ENCODE measurements at places on chromosomes 16 and 17.

DNA sequence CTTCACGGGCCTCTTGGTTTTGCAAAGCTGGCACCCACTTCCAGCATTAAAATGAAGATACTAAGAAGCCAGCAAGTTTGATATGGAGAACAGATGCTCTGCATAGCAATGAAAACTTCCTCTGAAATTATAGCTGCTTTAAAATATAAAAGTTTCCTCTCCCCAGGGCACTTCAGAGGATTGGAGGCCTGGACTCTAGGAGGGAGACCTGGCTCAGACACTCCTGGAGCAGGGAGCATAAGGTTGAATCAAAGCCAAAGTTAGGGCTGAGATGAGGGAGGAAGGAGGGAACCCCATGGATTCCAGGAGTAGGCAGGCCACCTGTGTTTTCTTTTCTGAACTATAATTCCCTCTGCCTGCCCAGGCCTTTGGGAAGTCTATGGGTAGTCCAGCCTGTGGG is 176.0 kb upstream of the RPL38 start:
- DNase-seq, result no peak

DNA sequence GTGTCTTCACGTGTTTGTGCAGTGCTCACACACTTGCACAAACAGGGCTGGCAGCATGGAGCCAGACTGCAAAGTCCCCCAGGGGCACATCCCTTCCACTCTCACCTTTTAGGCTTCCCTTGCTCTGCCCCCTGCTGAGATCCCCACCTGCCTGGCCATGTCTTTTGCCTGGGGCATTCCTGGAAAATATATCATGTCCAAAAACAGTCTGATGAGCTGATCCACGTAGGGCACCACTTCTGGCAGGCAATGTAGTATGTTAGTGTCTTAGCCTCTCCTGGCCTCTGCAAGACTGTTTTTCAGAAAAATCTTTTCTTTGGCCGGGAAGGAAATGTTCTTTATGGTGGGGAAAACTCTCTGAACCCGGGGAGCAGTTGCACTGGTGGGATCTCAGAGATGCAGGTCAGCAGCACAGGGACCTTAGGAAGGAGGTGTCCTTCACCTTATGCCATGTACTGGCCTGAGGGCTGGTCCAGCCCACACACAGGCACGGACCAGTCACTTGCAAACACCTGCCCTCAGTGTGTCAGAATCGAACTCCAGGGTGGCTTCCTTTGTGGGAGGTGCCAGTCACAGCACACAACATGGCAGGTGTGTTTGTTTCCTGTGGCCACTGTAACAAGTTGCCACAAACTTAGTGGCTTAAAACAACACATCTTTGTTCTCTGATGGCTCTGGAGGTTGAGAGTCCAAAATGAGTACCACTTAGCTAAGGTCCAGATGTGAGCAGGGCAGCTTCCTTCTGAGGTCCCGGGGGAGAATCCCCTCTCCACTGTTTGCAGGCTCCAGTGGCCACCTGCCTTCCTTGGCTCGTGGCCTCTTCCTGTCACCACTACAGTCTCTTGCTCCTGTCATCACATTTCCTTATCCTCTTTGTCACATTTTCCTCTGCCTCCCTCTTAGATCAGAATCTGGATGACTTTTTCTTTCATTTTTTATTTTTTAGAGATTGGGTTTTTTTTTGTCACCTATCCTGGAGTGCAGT is 46.6 kb downstream of the MPRIP start:
- DNase-seq, result no peak

DNA sequence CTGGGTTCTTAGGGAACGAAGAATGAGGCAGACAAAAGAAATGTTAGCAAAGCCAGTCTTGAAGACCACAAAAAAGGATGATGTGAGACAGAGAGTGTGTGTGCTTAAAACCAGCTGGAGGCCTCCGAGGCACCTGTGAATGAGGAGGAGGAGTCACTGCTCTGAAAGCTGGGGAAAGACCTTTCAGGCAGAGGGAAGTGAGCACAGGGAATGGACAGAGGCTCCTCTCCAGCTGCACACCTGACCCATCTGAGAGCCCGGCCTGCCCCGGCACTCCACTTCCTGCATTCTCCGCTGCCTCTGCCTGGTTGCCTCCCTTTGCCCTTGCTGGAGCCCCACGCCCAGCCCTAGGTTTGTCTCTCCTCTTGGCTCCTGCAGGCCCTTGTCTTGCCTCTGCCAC is 55.2 kb upstream of the SREBF1 start:
- DNase-seq, result no peak

DNA sequence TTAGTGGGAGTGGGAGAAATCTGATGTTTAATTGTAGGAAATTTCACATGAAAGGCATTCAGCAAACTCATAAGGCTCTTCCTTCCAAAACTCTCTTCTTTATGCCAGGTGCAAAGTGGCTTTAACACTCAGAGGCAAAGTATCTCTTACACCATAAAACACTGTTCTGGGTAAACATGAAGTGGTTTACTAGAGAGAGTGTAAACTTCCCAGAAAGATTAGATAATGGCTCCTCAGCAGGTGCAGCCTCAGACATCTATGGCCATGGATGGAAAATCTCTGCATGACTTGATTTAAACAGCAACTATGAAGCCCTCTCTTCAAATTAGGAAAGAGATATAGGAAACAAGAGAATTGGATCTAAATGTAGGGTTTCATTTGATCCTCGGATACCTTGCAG is 583.1 kb upstream of the SALL1 start:
- no peak for DNase-seq

DNA sequence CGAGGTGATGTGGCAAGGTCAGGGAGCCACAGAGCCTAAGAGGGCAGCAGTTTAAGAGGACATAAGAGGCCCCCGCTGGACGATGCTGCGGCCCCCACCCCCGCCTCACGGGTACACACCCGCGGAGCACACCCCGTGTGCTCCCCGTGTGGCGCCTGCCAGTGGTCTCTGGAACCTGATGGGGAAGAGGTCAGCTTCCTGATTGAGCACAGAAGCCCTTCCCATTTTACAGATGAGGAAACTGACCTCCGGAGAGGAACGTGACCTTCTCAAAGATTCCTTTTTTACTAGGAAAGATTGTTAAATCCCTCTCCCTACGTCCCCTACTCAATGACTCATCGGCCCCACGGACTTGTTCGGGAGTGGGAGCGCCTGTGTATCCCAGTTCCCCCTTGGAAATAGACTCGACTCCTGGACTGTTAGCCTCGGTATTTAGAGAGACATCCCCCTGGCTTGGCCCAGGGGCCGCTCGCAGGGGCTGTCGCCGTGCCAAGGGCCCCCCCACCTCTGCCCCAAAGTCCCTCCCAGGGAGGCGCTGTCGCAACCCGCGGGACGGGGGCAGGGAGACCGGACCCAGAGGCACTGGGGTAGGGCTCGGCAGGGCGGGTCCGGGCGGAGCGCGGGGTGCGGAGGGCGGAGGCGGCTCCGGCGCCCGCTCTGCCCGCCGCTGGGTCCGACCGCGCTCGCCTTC is at the start of gene ABCC3:
Gene ABCC3, plus strand, starts transcription at position 658 of the 691 bp plus-strand sequence. CDS start 56 bp downstream, outside the sequence.
- DNase-seq, result no peak

- DNase-seq, result peak; percentile 52
Observed at GRCh38 chr17:78804777-78805176, 22.7 kb upstream of the CYTH1 start.

GRCh38 chr16:85853547-85854545 is 45.1 kb upstream of the IRF8 start:
- no peak for DNase-seq

- DNase-seq, result peak; percentile 2
Observed at GRCh38 chr16:27381974-27382855, 19.8 kb upstream of the IL21R start.

DNA sequence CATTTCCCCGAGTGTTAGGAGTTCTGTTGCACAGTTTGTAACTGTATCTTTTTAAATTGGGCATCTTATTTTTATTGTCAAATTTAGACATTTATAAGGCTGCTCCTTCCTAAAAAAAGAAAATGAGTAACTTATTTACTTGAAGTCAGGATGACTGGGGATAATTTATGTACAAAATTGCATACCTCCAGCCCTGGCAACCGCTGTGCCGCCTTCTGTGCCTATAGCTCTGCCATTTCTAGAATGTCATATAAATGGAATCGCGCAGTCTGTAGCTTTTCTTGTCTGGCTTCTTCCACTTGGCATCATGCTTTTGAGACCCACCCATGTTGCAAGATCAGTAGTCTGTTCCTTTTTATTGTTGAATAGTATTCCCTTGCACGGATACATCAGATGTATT is 29.0 kb upstream of the GAA start:
- DNase-seq, result no peak

- no peak for DNase-seq
Observed at GRCh38 chr16:53061256-53061655, 6.5 kb downstream of the CHD9 start.

DNA sequence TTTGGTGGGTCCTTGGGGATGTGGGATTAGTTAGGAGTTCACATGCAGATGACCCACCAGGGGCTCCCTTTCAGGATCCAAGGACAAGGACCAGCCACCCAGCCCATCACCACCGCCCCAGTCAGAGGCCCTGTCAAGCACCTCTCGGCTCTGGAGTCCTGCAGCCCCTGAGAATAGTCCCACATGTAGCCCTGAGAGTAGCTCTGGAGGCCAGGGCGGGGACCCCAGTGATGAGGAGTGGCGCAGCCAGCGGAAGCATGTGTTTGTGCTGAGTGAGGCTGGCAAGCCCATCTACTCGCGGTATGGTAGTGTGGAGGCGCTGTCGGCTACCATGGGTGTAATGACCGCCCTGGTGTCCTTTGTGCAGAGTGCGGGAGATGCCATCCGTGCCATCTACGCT is 2.4 kb downstream of the MON1B start:
- no peak for DNase-seq

GRCh38 chr16:399340-400019 is 2.2 kb upstream of the DECR2 start:
- DNase-seq, result no peak

GRCh38 chr16:79850348-79850747 is 249.8 kb upstream of the MAF start:
- DNase-seq, result no peak

- no peak for DNase-seq
Observed at GRCh38 chr17:60901806-60902205, 224.2 kb downstream of the BCAS3 start.

GRCh38 chr16:64730261-64730660 is 391.6 kb downstream of the CDH11 start:
- no peak for DNase-seq

DNA sequence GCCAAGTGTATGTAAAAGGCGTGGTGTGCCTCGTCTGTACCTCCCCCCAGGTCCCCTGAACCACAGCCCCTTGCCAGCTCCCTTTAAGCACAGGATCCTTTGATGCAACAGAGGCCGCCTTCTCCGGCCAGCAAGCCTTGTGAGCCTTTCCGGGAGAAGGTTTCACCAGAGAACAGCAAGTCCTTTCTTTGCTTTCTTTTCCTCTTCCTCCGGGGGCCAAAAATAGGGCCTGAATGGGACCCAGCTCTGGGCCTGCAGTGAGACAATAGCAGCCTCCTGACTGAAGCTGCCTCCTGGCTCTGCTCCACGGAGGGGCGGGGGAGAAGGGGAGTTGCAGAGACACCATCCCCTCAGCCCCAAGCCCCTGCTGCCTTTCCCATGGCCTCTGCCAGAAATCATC is 9.0 kb downstream of the ADGRG1 start:
- no peak for DNase-seq

DNA sequence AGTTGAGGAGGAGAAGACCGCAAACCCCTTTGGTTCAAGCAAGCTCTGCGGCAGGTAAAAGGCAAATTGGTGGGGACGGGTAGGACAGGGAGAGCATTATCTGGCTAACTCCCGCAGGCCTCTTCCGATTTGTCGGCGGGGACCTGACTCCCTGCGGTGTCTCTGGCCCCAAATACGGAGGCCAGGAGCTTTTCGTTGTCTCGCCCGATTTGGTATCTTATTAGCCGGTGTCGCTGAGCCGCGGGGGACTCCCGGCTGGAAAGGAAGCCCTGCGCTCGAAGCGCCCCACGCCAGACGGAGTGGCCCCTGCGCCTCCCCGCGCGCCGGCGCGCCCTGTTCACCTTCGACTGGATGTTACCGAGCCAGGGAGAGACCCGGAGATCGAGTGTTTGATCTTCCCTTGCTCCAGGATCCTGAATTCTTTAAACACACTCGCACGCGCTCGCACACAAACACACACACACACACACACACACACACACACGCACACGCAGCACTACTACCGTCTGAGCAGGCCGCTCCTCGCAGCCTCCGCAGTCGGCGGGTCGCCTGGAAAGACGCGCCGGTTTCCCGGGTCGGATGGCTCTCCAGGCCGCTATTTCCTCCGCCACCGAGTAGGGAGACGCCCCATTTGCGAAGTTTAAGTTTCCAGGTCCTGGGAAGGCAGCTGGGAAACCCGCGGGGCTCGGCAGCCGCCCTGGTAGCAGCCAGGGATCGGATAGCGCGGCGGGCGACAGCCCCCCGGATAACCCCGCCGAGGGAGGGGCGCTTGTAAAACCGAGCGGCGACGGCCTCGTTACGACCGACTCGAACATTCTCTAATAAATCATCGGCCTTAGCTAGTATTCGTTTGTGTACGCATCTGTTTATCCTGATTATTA is 3.3 kb downstream of the PRAC1 start:
- DNase-seq, result no peak

DNA sequence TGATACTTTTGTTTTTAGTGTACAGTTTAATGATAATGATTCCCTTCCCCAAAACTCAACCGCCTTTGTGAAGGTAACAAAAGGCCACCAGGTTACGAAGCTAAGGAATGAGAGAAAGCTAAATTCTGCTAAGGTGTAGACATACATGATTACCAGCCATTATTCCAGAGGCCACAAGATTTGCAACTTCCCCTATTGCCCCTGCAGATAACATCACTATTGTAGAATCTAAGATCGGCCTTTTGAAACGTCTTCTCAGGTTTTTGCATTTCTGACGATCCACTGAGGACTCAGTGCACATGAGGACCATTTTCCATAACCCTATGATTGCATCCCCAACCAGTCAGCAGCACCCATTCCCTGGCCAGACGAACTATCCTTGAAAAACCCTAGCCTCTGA is 33.9 kb upstream of the SNN start:
- DNase-seq, result no peak

DNA sequence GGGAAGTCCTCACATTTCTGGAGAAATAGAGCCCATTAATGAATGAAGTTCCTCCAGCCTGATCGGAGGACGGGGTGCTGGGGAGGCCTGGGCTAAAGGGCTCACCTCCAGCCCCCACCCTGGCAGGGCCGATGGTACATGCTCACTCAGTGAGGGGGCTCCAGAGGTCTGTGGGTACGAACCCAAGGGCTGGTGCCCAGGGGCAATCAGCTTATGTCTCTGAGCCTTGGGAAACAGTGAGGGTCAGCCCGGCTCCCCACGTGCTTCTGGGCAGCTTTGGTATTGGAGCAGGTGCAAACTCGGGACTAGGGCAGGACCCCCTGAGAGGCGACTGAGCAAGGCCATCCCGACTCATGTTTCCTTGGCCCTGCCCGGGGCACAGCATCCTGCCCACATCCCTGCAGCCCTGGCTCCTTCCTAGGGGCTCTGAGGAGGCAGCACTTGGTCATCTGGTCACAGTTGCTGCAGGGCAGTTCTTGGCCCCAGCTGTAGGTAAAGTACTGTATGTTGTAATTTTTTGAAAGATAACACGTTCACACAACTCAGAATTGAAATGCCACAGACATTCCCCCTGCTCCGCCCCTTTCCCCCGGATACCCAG is 969 bp upstream of the CETP start:
- no peak for DNase-seq

- DNase-seq, result no peak
Observed at GRCh38 chr17:75518201-75518600, 1.9 kb downstream of the TSEN54 start.

All from stimulated activated CD4-positive, alpha-beta T cell treated with anti-CD3 and anti-CD28 coated beads, Interleukin-4, amount 100 ng/mL, for 24 hours (primary cell).